NCI-H187 (cell line): ENCODE measurements at places on chromosomes 4 and X.

DNA sequence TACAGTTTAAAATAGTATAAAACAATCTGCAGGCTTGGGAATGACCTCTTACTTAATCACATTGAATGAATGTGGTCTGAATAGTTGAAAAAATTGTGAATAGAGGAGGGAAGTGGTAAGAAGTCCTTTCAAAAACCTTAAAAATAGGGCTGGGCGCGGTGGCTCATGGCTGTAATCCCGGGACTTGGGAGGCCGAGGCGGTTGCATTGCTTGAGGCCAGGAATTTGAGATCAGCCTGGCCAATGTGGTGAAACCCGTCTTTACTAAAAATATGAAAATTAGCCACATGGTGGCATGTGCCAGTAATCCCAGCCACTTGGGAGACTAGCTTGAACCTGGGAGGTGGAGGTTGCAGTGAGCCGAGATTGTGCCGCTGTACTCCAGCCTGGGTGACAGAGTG, 36.5 kb downstream of the HERC3 start:
- DNase-seq: no peak

DNA sequence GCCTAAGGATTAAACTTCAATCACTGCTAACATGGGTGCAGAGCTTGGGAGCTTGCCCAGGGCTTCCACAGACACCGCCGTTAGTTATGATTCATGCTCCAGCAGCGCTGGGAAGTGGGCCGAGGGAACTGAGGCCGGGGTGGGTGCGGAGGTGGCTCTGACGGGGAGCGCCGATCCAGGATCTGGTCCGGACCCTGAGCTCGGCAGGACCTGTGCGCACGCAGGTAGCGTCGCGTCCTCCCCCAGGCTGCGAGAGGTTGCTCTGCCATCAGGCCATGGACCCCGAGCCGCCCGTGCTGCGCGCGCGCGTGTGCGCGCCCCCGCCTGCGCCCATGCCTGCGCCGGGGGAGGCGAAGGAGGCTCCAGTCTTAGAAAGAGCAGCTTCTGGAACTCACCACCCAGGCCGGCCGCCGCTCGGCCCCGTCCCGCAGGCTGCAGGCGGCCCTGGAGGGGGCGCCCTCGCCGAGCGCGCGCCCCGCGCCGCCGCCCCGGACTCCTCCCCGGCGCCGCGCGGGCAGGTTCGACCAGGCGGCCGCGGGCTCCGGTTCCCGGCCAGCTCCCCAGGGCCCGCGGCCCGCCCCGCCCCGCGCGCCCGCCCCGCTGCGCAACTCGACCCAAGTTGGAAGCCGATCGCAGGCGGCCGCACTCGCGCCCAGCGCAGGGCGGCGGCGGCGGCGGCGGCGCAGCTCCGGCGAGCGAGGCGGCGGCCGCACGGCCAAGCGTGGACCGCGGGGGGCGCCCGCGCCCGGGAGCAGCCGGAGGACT, 732 bp upstream of the ADRA2C start:
- no peak for DNase-seq

GRCh38 chrX:76427560-76428242, at the start of gene MAGEE1:
MAGEE1 (plus strand) TSS chrX:76427710; CDS start chrX:76427931, 221 bp downstream.
- no peak for DNase-seq

- no peak for DNase-seq
Measured at GRCh38 chr4:105989485-105990242, 94.4 kb downstream of the NPNT start.

- no peak for DNase-seq
Measured at GRCh38 chr4:174192943-174193342, 90.5 kb downstream of the FBXO8 start.

DNA sequence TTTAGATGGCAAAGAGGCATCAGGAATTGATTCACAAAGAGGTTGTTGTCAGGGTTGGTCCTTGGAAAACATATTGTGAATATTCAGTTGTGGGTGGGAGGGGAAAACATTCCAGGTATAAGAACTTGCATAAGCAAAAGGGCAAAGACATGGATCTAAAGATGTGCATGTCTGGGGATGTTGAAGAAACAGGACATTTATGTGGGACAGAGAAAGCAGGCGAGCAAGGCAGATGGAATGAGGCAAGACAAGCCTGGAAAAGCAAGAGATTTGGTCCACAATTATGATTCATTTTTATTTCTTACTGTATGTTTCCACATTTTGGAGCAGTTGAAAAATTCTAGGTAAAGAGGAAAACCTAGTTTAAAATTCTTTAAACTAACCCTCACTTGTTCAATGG, 134.9 kb upstream of the CXXC4 start:
- DNase-seq: no peak

DNA sequence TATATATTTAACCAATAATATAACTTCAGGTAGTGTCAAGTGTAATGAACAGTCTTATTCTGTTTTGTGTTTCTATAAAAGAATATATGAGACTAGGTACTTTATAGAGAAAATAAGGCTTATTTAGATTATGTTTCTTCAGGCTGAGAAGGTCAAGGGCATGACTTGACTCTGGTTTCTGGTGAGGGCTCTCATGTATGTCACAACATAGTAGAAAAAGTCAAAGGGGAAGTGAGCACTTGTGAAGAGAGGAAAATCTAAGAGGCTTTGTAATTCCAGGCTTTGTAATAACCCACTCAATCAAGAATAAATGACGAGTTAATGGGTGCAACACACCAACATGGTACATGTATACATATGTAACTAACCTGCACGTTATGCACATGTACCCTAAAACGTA, 27.6 kb downstream of the PRR32 start:
- DNase-seq: no peak

DNA sequence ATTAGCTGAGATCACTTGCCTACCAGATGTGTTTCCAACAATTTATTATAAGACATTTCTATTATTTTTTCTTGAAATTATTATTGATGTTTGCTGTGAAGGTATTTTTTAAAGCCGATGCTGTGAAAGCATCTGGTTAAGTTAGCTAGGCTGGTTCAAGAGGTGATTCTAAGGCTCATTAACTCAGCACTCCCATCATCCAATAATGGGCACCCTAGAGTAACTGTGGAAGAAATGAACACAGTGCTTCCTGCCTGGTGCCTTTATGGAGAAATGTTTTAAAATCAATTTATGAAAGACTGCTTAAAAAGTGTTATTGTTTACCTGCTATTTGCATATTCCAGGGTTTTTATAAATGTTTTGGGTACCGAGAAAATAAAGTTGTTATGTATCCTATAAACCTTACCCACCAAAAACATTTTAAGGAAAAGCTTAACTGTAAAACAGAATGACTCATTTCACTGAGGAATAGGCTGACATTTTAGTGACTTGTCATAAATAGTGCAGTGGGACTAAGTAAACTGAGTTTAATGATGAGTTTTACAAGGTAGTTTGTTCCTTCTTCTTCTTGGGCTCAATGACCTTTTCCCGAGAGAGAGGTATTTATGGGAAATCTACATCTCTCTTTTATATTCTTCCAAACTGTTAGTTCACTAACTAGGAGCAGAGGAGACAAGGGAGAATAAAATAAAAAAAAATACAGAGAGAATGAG, 310.0 kb upstream of the AADAT start:
- DNase-seq: no peak

DNA sequence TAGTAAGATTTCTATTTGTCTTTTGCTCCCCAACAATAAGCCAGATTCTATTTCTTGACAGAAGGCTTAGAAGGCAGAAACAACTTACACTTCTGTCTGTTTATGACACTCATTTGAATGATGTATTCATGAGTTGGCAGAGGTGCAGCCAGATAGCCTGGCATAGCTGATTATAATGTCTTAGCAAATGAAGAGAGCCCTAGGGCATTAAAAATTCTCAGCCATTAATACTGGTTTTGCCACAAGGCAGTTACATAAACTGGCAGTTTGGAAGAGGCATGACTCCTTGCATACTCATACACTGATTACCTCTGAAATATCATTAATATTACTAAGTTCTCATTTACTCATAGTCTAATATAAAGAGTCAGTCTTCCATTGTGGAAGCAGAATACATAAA, 728.5 kb upstream of the NDST4 start:
- DNase-seq: no peak

- no peak for DNase-seq
Measured at GRCh38 chr4:152460488-152460887, 75.4 kb downstream of the FBXW7 start.

GRCh38 chr4:185122681-185123345, 20.3 kb upstream of the SLC25A4 start:
- no peak for DNase-seq

GRCh38 chr4:41427931-41428600, 109.9 kb upstream of the LIMCH1 start:
- no peak for DNase-seq

DNA sequence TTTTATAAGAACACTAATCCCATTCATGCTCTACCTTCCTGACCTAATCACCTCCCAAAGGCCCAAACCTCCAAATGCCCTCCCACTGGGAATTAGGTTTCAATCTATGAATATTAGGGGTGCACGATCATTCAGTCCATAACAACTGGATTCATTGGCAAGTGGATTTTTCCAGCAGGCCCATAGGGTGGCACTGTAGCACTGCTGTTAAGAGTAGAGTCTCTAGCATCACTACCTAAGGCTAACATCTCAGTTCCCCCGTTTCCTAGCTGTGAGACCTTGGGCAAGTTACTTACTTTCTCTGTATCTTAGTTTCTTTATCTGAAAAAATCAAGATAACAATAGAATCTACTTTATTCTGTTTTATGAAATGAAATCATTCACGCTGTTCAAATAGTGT, 315.8 kb downstream of the STIM2 start:
- DNase-seq: no peak

DNA sequence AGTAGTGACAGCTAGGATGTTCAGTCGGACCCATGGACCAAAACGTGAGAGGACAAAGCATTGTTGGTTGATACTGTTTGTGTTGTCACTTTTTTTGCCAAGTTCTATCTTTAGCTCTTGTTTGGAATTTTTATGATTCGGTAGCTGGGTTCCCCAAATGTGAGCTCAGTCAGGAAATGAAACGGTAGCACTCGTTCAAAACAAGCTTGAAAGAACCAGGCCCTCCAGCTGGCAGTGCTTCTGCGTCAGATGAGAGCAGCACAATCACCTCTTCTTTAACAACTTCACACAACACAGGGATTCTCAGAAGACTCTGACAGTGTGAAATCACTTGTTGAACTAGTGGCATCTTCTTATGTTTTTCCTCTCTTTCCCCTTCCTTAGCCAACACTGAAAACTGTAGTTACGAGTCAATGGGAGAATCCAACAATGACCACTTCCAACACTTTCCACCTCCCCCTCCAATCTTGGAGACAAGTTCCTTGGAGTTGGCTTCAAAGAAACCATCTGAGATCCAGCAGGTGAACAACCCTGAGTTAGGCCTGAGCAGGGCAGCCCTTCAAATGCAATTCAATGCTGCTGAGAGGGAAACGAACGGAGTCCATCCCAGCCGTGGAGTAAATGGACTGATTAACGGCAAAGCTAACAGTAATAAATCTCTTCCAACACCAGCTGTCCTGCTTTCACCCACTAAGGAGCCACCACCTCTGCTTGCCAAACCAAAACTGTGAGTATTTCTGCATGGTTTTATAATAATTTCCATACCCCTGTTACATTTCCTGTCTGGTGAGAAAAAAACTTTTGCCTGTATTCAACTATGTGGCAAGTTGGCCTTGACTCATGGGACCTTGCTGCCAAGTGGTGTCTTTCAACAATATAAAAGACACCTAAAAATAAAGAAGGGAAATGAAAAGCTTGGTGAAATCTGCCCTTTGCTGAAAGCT, 214.6 kb downstream of the PALLD start:
- DNase-seq: no peak

GRCh38 chrX:49309401-49309981, 6.0 kb downstream of the GAGE10 start:
- no peak for DNase-seq

GRCh38 chrX:79081895-79082512, 62.5 kb upstream of the GPR174 start:
- no peak for DNase-seq

- DNase-seq: no peak
Measured at GRCh38 chr4:111494971-111495370, 650.3 kb upstream of the FAM241A start.

GRCh38 chr4:79495447-79495846, 87.4 kb upstream of the GK2 start:
- no peak for DNase-seq

- no peak for DNase-seq
Measured at GRCh38 chrX:133413218-133413925, 1.9 kb downstream of the GPC4 start.
